ENCODE measurements at places on chromosomes 3 and 15.

DNA sequence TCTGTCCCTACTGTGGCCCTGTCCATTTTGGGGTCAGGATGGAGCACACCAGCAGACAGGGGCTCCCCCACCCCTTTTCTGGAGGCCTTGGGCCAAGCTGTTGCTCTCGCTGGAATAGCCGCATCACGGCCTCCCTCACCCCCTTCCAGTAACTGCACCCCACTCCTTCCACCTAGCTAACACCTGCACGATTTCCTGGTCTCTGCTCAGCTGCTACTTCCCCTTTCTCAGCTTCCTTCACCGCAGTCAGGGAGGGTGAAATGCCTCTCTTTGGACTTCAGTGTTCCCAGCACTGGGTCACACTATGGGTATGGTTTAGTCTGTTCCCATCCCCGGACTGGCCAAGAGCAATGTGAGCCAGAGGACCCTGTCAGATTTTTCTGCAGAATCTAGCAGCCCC is 400.2 kb downstream of the MCTP2 start:
- DNase-seq, result no peak

DNA sequence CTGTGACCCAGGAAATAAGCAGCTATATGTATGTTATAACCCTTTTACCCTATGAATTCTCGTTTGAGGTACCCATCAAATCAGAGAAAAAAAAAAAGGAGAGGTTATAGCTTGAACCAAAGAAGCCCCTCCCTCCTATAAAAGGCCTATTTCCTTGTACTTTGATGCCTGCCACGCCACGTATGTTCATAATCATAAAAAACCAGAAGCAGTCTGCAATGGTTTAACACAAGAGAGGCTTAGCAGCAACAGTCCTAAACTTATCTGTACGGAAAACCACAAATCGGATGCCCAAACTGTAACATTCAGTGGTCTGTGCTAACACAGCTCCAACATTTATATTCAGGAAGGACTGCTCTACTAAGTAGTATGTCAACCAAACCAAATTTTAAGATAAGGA is 21.2 kb downstream of the CCR8 start:
- no peak for DNase-seq

- no peak for DNase-seq
Observed at GRCh38 chr3:43852066-43852465, 161.3 kb downstream of the ABHD5 start.

DNA sequence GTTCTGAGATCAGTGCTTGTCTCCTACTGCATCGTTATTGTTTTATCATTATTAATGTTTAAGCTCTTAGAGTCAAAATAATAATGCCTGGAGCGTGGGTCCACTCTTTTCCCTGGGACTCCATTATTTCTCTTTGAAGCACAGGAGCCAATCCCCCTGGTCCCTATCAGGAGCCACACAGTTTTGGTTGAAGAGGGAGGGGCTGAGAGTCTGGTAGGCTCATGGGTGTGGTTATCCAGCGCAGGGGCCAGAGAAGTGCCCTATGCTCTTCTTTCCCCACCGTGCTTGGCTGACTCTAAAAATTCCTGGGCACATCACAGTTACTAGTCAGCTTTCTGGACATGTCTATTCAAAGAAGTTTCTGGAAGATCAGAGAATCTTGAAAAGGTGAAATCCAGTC is 121.5 kb downstream of the DNAJB8 start:
- no peak for DNase-seq

DNA sequence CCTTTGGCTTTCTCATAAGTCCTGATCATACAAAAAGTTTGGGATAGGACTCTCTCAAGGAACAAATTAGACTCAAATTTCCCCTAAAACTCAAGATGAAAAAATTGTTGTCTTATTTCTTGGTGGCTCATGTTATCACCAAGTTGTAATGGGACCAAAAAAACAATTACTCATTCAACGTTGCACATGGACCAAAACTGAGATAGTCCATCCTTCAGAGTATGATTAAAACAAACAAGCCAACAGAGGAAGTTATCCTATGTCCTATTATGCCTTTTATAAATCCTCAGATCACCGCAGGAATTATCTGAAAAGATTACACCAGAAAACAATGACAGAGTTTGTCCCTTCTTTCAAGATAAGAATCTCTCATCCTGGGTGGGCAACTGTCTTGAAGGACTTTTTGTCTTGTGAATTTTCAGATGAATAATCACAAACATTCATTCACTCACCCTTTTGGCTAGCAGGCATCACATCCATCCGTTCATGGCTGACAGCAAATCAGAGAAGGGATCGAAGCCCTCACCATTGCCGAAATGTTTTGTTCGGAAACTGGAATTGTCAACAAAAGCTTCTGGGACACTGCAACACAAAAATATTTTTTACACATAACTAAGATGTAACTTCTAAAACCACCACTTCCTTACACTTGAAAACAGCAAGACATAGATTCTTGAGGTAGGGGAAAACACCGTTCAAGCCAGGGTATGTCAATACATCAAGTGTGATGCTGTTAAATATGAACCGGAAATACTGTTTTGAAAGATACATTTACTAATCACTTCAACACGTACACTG is 90.4 kb downstream of the FOXP1 start:
- peak; percentile 21 for DNase-seq

DNA sequence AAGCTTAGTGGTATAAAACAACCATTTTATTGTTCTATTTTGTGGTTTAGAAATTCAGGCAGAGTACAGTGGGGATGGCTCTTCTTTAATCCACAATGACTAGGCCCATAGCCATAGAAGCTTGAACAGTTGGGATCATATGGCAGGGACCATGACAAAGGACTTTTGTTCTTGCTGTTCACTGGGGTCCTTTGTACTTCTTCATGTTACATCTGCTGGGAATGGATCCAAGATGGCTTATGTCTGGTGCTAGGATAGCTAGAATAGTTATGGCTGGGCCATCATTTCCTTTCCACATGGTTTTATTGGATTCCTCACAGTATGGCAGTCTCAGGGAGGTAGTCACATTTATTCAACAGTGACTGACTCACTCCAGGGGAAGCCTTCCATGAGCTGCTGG is 427.9 kb upstream of the AGTR1 start:
- no peak for DNase-seq

DNA sequence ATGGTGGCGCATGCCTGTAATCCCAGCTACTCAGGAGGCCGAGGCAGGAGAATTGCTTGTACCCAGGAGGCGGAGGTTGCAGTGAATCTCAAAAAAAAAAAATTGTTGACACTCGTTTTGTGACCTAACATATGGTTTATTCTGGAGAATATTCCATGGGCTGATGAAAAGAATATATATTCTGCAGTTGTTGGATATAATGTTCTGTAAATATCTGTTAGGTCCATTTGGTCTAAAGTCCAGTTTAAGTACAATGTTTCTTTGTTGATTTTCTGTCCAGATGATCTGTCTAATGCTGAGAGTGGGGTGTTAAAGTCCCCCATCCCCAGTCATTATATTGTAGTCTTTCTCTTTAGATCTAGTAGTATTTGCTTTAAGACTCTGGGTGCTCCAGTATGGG is 15.6 kb downstream of the IL20RB start:
- DNase-seq, result no peak

DNA sequence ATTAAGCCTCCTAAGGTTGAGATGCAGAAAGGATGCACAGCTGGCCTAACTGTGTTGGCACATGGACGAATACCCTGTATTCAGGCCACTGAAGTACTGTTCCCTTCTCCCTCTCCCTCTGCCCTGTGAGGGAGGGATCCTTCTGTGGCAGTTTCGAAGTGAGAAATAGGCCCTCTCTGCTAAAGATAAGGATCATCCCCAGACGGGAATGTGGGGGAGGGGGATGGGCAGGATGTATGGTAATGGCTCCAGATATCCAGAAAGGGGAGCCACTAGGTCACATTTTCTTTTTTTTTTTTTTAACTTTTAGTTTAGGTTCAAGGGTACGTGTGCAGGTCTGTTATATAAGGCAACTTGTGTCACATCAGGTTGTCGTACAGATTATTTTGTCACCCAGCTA is 463.1 kb downstream of the TBL1XR1 start:
- DNase-seq, result no peak

DNA sequence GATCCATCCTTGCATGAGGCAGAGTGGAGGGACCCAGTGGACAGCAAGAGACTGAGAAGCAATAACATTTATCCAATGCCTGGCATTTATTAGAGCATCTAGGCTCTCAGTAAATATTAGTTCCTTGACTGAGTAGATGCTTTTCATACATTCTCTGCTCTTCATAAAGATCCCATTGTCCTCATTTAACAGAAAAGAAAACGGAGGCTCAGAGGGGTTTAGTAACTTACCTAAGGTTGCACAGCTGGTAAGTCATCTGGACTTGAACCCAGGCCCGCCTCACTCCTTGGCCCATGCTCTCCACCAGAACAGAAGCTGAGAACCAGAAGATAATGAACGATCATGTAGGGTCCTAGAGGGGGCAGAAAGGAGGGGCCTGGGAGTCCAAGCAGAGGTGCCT is 52.2 kb upstream of the SEC22A start:
- no peak for DNase-seq

DNA sequence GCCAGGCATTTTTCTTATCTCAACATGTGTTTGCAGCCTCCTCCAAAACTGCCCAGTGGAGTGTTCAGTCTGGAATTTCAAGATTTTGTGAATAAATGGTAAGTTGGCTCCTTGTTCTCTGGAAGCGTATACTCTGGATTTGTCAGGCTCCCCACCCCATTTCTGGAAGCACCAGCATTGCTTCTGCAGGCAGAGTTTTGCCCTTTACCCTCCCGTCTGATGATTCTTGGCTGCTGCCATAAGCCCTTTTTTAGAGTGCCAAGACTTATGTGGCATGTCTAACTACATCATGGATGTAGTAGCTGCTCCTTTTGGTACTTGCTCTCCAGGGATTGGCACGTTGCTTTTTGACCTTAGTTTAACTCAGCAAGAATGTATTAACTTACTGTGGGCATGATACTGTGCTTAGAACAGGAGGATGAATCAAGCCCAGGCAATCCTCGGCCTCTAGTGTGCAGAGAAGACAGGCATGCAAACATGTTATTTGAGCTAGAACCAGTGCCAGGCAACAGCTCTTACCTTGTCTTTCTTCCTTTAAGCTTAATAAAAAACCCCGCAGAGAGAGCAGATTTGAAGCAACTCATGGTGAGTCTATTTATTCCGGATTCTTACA is 8.3 kb downstream of the SNAPC5 start:
- DNase-seq, result no peak

GRCh38 chr15:98071786-98072185 is 111.3 kb downstream of the ARRDC4 start:
- DNase-seq, result no peak

DNA sequence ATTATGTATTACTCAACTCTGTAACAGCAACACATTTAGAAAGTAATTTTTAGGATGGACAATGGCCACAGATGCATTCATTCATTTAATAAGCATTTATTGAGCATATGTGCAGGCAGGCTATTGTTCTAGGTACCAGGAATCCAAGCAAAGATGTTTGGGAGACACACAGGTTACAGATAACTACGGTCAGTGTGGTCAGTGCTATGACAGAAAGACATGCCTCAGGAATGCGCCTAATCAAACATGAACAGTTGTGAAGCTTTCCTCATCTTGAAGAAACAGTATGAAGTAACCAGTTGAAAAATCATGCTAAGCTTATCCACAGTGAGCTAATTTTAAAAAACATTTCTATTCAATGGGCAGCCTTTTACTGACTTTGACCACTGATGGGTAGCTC is 155.4 kb upstream of the CCDC54 start:
- no peak for DNase-seq

GRCh38 chr3:12465151-12465835 is 19.0 kb upstream of the TSEN2 start:
- no peak for DNase-seq

DNA sequence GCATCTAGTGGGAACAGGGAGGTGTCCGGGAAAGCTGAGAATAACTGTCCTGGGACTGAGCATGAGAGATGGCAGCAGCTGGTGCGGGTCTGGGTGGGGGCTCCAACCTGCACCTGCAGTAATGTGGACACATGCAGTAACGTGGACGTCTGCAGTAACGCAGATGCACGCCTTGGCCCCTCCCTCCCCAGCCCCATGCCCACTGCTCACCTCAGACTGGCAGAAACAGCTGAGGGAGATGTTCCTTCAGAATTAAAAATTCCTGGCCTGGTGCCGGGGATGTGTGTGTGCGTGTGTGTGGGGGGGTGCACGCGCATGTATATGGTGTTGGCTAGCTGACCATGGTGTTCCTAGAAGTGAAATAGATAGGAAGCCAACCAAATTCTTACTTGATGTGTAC is 86.7 kb upstream of the OXTR start:
- no peak for DNase-seq

DNA sequence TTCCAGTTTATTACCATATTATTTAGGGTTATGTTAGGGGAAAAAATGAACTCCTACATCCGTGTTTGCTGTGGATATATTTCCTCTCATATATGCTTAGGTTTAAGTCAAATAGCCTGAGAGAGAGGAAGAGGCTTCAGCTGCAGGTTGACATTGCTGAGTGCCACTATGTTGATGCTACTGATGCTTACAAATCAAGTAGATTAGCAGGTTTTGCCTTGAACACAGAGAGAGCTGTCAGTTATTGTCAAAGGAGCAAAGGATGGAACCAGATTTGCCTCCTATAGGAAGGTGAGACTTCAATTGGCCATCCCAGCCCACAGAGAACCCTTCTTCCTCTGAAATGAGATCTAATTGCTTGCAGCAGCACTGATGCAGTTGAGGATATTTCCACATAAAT is 339.2 kb downstream of the CADM2 start:
- no peak for DNase-seq

DNA sequence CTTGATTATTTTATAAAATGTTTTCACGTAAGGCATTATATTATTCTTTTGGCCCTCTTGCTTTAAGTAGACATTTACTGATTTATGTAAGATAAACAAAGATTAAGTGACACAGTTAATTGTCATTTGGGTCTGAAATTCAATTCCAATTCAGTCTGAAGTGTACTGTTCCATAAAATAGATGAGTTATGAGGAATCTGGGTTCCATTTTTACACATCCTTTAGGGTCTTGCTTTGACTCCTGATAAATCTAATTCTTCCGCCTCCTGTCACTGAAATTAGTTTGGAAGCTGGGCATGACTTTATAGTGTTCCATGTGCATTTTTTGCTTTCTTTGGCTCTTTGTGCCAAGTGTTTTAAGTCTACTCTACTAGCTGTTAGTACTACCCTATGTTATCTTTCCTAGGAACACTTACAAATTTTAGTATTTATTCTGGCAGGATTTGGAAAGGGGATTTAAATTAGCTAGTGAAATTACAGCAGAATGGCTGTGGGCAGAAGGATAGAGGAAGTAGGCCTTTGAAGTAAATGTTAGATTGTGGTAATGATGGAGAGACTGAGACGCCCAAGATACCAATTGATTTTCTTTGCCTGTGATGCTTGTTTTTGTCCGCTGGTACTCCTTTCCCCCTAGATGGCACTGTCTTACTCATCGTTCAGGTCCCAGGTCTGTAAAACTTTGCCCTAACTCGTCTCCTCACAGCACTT is 14.3 kb downstream of the ARL8B start:
- peak; percentile 28 for DNase-seq

- no peak for DNase-seq
Observed at GRCh38 chr15:40254452-40254851, 15.6 kb downstream of the PAK6 start.

GRCh38 chr15:68051109-68051508 is 3.0 kb upstream of the PIAS1 start:
- DNase-seq, result no peak

Data from activated CD4-positive, alpha-beta T cell treated with anti-CD3 and anti-CD28 coated beads for 4 hours (primary cell).